Urinary bladder (tissue), 4 donors: ENCODE measurements at places on chromosomes 11 and 22. TPM values are rescaled to one million over a fixed set of nuclear protein-coding genes. Genes with fewer than 3 reads are reported as not detected.

DNA sequence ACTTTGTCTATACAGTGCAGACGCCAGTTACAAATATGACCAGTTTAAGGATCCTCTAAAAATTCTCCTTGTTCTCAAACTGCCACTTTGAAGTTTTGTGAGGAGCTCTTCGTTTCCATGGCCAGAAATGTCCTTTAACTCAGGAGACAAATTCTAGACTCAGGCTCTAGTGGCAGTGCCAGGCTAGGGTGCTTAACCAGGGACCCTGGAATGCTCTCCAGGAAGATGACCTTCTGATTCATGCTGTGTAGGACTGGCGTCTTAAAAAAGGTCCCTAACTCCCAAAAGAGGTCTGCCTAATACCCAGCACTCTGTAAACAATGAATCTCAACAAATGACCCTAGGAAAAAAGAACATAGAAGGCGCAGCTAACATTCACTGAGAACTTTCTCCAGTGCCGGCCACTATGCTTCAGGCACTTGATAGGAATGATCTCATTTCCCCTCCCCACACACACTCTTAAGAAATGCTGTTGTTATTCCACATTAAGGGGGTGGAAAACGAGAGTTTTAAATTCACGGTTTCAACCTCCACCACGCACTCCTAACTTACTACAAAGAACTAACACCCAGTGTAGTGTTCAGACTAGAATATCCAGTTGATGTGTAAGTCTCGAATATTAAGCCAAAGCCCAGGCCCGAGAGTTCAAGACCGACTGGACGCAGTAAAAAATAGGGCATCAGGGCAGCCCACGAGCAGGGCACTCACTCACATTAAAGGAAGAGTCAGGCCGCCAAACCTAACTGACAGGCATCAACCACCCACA lies 747 bp downstream of the NXF1 start:
- no peak for DNase-seq

GRCh38 chr22:17929909-17930308 lies 94.5 kb downstream of the MICAL3 start:
- DNase-seq: no peak

- no peak for DNase-seq
Measured at GRCh38 chr11:67732045-67732787, 57.8 kb upstream of the ALDH3B2 start.

DNA sequence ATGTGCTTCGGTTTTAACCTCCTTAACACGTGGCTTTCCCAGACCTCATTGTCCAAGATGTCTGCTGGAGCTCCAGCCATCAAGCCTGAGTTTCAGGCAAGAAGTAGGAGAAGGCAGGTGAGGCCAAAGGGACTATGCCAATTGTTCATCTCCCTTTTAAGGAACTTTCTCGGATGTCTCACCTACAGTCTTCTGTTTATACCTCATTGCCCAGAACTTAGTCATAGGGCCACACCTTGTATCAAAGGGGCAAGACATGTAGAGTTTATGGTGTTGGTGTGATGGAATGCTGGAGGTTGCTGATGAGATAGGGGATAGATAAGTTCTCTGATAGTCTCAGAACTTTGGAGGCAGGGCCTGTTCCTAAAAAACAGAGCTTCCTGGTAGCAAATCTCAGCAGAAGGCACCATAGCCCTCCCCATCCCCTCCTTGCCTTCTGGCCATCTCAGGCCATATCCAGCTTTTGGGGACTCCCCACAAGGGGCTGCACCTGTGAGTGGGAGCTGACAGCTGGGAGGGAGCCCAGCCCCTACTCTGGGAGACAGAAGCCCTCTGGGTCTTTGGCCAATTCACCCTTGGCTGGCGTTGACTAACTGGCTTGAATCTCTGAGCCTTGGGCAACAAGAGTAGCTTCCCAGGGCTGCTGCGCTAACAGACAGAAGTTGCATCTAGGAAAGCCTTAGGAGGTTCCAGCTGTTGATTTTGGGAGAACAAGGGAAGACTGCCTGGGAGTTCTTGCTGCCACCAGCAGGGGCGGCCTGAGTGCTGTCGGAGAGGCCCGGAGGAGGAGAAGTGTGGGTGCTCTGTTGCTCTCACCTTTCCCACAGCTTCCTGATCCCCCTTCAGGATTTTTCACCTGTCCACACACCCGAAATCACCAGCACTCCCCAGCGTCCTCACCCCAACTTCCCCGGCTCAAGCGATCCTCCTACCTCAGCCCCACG lies 149.8 kb upstream of the THY1 start:
- DNase-seq: no peak

GRCh38 chr11:78310500-78310909 lies 107.1 kb downstream of the GAB2 start:
- DNase-seq: no peak

- DNase-seq: no peak
Measured at GRCh38 chr11:123302751-123303195, 107.7 kb upstream of the CLMP start.

- no peak for DNase-seq
Measured at GRCh38 chr22:30390974-30391691, 3.9 kb upstream of the RNF215 start.

DNA sequence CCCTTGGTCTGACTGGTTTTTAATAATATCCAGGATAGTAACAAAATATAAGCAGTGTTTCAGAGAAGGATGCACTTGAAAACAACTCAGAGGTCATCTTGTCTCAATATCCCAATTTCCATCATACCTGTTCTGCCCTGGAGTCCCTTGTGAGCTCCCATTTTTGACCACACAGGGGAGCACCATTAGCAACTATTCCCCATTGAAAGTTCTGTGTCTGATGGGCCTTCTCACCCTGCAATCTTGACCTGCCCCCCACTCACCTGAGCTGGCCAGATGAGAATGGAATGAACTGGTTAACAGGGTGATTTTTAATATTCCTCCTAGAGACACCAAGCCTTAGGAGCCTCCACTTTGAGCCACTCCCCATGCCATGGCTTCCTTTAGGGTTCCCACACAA lies 3.8 kb upstream of the CAPN5 start:
- DNase-seq: no peak

GRCh38 chr11:7905961-7906429 lies 25.1 kb downstream of the OR10A6 start:
- no peak for DNase-seq

DNA sequence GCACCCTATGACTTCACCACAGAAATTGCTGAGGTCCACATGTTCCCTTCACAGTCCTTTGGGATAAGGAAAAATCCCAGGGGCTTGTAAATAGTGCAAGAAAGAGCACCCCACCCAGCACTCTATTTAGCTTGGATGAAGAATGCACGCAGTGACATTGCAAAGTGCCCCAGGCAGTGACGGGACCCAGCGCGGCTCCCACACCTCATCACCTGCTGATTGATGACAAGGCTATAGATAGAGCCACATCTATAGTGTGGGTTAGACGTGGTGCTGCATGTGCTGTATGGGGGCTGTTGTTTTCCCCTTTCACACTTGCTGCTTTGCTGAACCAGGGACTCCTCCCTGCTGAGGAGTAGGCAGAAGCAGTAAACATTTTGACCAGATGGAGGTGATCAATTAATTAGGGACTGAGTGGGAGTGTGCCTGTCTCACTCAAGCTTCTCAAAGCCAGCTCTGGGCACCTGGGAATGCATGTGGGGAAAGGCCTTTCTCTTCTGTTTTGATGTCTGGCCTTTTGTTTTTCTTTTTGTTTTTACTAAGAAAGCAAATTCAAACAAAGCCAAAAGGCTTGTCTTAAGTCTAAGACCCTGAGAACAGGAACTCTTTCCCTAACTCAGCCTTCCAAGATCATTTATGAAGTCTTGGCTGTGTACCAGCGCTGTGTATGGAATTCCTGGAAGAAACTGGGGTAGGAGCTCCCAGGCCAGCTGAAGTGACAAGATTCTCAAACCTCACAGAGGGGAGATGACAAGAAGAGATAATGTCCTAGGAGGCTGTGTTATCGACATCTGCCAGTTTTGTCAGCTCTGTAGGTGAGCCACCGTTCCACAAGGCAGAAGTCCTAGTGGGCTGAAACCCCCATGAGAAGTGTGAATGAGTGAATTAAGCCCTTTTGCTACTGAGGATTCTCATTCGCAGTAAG lies 219.7 kb downstream of the BARX2 start:
- no peak for DNase-seq

DNA sequence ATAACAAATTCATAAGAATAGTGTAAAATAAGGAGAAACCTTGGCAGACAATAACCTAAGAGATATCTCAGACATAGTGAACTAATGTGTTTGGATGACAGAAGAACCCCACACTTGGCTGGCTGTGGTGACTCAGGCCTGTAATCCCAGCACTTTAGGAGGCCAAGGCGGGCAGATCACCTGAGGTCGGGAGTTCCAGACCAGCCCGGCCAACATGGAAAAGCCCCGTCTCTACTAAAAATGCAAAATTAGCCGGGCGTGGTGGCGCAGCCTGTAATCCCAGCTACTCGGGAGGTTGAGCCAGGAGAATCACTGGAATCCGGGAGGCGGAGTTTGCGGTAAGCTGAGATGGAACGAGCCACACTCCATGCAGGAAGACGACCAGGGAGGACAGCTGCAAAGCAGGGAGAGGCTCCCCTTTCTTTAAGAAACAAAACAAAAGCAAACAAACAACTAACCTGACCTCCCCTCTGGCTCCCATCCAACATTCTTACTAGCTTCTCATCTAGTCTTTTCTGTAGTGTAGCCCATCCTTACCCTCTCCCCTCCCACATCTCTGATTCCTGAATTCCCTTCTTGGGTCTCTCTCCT lies 84.2 kb downstream of the ZNF280B start:
- DNase-seq: no peak

GRCh38 chr11:96390488-96390792 lies 627 bp downstream of the JRKL start:
- DNase-seq: no peak

DNA sequence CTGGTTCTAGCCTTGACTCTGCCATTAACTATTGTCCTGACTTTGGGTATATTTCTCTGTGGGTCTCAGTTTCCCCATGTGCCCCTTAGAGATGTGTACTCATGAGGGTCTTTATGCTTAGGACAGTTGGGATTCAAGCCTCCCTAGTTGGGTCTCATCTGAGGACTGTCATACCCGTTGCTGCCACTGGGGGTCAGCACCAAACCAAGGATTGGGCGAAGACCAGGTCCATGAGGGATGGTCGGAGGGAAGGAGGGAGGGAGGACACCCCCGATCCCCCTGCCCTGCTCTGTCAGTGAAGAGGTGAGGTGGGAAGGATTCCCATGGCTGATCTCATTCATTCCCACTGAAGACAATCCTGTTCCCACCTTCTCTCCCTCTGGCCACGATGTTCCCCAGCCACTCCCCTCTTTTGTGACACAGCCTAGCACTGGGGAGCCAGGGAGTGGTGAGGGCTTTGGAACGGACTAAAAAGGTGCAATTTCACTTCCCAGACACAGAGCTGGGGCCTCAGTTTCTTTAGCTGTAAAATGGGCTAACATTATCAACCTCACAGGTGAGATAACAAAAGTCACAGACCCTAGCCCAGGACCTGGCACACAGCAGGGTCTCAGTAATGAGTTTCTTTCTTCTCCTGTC lies 12.4 kb upstream of the KLHL35 start:
- DNase-seq: no peak

DNA sequence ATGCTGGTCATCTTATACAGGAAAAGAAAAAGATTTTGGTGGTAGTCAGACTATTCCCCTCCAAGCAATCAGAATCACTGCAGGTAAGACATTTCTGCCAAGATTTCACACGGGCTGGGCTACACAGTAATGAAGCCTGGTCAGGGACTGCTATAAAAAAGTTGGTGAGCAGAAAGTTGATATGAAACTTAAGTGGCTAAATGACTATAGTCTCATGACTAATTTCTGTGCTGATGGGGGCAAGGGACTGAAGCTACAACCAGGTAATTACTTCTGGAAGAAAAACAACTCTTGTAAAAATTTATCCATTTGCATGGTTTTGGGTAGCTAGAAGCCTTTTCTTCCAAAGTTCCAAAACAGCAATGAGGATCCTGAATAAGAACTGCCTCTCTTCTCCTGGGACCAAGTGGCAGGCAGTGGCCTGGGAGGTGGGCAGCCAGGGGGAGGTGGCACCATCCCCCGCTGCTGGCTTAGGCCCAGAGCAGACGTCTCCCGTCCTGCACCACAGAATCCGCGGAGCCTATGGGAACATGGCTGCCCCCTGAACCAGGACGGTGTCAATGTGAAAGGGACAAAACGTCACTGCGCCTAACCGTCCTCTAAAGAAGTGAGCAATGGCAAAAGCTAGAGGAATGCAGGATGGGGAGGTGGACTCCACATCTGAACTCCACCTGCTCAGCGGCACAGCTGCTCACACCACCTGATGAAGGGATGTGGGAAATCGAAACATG lies 122.6 kb upstream of the LMO1 start:
- DNase-seq: no peak

- DNase-seq: no peak
Measured at GRCh38 chr11:12161137-12161536, 50.7 kb downstream of the MICAL2 start.

DNA sequence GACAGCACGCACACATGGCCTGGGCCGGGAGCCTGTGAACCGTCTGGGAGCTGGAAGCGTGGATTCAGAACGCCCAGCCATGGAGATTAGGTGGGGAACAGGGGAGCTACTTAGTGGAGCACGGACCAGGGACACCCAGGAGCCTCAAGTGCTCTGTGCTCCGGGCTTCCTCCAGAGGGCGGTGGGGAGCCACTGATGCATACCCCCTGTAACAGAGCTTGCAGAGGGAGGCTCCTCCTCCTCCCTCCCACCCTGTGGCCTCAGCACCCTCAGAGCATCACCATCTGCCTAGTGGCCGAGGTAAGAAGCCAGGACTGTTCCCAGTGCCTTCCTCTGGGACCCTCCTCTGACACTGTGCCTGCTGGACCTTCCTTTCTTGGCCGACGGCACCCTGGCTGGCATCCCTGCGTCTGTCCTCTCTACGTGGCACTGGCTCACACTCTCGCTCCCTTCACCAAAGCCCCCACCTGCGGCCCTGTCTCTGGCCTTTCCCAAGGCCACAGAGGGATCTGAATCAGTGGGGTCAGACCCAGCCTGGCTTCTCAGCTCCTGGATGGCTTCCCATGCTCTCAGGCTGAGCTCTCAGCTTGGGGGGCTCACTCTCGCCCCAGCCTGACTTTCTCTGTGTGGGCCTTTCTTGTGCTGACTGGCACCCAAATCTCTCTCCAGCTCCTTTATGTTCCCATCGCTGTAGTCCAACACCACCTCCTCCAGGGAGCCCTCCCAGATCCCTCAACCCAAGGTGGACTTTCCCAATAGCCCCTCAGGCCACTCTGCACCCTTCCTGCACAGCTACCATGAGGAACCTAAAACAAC lies 780.9 kb downstream of the BRD1 start:
- no peak for DNase-seq

P2RY2 gene
- total RNA-seq: 2.3 TPM

DRICH1 gene
- 0.48 TPM for total RNA-seq

MIAT gene
- 3.3 TPM for total RNA-seq

PHF21B gene
- 0.63 TPM for total RNA-seq

PIH1D2 gene
- total RNA-seq: 4.5 TPM

KRTAP5-10 gene
- total RNA-seq: not detected

DDX10 gene
- total RNA-seq: 28.1 TPM

OR51E2 gene
- total RNA-seq: 0.63 TPM

OOSP3 gene
- total RNA-seq: not detected

SHISA8 gene
- not detected for total RNA-seq

BCL2L13 gene
- total RNA-seq: 40.1 TPM

CCDC15 gene
- total RNA-seq: 12.1 TPM

MUC6 gene
- total RNA-seq: not detected

OR10A6 gene
- not detected for total RNA-seq

TTC28 gene
- 81.9 TPM for total RNA-seq
